ENCODE measurements at places on chromosomes 12 and 14.

DNA sequence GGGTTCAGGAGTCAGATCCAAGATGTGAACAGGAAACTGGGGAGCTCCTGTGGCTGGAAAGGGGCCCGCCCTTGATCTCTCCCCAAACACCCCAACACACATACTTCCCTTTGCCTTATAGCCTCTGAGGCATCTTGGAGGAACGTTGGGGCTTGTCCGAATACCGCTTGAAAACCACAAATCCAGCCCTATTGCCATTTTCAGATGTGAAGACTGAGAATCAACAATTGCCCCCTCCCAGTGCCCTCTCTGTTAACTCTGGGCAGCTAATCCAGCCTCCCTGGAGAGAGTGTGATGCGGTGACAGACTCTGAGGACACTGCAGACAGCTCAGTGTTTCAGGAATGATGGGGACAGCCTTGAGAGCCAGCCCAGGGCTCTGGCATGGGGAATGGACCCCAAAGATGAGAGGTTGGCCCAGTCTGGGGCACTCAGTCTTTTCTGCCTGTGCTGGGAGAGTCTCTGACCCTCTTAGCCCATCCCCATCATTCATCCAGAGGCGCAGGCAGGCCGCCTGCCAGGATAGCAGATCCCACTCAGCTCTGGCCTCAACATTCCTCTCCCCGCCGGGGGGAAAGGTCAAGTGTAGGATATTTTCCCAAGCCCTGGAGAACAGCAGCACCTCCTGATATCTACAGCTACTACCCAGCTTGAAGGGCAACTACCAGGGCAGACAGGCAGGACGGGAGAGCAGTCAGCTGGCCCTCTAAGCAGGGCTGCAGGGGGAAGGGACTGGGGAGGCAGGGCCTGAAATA is 24.6 kb upstream of the LTBP2 start:
- DNase-seq: no peak

DNA sequence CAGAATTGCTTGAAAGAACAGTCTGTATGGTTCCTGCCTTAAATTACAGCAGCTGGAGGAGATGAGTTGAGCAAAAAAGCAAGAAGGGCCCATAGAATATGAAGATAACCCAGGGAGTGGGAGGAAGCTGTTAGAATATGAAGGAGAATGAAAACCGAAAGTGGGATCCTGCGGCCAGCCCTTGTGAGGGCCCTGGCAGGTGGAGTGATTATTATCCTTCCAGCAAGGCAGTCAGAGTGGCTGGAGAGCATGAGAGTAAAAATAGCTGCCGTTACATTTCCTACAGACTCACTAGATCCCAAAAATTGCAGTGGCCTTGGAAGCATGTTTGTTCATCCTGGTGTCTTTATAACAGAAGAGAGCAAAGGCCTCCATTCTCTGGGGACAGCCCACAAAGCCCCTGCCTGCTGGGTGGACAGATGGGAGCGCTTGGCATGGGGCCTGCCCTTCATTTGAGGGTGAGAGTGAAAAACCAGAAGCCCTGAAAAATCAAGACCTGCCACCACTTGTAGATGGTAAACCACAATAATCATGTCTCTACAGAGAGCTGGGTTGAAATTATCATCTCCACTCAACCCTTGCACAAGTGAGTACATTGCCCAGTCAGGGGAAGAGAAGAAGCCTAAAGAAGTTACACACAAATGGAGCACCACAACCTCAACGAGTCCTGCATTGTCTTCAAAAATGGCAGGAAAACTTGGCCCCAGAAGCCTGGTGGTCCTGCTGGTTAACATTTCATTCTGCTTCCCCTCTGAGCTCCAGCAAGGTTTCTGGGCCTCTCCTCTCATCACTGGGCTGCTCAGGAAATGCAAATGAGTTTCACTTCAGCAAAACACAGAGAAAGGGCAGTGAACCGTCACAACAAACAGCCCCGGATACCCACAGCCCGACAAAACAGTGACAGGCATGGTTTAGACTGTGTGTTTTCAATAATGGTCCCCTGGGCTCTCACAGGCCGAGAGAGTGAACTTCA is 20.5 kb downstream of the ZDHHC22 start:
- DNase-seq: no peak

DNA sequence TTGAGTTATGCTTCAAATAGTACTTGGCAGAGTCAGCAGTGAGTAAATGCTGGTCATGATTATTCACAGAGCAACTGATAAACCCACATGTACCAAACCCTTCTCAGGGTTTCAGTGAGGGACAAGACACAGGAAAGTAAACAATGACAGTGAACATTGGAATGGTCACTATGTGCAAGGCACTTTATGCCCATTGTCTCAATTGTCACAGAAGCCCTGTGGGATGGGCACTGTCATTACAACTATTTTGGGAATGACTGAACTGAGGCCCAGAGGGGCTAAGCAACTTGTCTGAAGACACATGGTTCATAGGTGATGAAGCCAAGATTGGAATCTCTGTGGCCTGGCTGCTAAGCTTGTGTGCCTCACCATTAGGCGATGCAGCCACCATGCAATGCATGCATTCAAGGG is 238.5 kb downstream of the RBM19 start:
- DNase-seq: no peak

GRCh38 chr12:47071241-47071852 is 8.1 kb upstream of the PCED1B start:
- DNase-seq: peak; percentile 22

DNA sequence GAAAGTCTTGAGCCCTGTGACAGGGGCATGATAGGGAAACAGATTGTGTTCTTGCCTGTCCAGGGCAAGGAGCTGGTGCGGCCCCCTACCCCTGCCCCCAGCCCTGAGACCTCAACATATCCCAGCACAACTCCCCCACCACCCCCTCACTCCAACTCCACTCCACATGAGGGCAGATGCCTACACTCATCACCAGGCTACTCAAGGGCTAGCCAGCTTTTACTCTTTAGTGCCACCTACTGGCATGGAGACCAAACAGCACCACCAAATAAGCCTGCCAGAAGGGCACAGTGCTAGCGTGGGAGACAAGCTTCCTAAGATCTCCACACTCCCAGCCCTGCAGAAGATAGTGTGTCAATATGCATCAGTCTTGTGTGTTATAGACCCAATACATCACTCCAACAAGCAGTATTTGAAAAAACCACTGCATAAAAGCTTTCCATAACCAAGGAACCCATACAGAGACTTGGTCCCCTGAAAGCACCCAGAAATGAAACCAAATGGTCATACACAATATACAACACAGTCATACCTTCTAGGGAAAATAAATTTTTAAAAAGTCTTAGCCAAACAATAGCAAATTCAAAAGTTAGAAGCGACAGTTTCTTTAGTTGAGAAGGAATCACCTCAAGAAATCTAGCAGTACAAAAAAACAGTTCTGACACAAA is 154.4 kb downstream of the KCNK10 start:
- no peak for DNase-seq

DNA sequence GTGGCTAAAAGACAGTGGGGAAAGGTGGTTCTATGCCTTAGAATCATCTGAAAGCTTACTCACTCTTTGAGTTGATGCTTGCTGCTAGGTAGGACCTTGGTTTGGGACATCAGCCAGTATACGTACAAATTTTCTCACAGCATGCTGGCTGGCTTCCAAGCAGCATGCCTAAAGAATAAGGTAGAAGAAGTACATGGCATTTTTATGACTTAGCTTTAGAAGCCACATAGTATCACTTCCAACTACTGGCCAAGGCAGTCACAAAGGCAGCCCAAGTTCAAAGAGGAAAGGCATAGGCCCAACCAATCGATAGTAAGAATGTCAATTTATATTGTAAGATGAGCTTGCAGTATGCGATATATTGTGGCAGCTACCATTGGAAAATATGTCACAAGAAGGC is 284.2 kb upstream of the CAND1 start:
- no peak for DNase-seq

DNA sequence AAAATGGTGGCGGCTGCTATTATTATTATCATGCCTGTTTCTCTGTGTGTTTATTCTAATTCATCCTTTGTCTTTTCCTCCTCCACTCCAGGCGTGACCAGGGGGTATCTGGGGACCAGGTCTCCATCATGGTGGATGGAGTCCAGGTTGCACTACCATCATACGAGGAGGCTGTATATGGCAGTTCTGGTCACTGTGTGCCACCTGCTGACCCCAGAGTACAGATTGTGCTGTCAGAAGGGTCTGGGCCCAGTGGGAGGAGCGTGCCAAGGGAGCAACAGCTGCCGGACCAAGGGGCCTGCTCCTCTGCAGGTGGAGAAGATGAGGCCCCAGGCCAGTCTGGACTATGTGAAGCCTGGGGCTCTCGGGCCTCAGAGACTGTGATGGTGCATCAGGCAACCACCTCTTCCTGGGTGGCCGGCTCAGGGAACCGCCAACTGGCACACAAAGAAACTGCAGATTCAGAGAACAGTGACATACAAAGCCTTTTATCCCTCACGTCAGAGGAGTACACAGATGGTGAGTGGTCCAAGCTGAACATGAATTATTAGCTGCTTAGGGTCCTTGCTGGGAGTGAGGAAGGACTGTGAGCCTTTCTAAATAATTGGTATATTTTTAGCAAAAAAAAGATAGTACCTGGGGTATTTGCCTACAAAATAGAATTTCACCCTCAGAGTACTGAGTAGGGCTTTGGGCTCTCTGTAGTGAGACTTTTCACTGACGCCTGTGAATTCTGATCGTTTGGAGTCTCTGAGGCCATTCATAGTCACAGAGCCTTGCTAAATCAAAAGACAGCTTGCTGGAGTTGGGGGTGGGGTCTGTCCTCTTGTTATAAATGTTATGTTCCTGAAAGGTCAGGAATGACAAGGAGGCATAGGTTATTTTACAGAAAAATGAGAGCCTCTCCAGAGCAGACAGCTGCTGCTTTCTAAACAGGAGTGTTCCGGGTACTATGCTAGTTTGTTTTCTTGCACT is 58.1 kb upstream of the SRSF5 start:
- DNase-seq: peak; percentile 44

- DNase-seq: no peak
These were observed 71.0 kb upstream of the FBXO21 start for GRCh38 chr12:117261247-117261646.

DNA sequence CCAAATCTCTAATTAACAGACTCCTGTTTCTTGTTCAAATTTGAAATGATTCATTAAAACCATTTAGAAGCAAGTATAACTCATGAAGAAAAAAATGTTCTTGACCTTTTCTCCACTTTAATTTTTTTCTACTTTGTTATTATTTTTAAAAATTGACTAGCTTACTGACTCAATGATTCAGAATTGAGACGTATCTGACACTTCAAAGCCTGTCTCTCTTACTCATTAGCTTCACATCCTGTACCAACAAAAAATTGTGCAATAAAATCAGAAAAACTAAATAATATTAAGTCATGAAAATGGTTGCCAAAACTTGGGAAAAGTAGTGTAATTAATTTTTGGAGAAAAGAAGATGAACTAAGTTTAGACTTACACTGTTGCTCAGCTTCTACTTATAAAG is 331.2 kb downstream of the SLC16A7 start:
- DNase-seq: no peak

DNA sequence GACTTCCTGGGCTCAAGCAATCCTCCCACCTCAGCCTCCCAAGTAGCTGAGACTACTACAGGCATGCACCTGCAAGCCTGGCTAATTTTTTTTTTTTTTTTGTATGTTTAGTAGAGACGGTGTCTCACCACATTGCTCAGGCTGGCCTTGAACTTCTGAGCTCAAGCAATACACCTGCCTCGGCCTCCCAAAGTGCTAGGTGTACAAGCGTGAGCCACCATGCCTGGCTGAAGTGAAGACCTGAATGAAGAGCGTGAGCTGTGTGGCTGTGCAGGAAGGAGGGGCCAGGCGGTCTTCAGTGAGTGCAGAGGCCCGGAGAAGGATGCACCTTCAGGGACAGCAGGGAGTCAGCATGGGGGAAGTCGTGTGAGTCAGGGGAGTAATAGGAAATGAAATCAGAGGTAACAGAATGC is 14.9 kb upstream of the NFKBIA start:
- no peak for DNase-seq

DNA sequence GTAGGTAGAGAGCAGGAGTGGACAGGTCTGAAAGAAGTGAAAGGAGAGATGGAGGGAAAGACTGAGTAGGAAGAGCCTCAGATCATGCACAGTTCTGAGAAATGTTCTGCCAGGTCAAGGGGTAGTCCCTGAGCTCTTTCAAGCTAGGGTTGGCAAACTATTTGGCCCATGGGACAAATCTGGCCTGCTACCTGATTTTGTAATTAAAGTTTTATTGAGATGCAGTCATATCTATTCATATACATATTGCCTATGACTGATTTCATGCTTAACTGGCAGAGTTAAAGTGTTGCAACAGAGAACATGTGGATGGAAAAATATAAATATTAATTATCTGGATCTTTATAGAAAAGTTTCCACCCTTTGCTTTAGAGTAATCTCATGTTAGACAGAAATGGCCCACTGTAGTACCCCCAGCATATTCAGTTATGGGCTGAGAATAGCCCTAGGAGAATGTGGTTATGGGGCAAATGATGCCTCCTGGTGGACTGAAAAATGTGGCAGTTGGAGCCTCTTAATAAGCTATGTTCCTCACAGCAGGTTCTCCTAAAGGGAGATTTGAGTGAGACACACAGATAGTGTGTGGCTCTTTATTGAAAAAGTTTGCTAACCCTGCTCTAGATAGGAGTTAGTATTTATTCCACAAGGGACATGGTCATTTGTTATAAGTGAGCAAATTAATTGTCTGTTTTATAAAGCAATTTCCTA is 476.9 kb downstream of the LRIG3 start:
- no peak for DNase-seq

Data from SHP77 treated with DMSO at 0.1 percent for 48 hours (cell line).